ENCODE measurements at places on chromosomes 13 and 19.

GRCh38 chr13:77384999-77385398 is 58.1 kb upstream of the MYCBP2 start:
- DNase-seq: no peak

DNA sequence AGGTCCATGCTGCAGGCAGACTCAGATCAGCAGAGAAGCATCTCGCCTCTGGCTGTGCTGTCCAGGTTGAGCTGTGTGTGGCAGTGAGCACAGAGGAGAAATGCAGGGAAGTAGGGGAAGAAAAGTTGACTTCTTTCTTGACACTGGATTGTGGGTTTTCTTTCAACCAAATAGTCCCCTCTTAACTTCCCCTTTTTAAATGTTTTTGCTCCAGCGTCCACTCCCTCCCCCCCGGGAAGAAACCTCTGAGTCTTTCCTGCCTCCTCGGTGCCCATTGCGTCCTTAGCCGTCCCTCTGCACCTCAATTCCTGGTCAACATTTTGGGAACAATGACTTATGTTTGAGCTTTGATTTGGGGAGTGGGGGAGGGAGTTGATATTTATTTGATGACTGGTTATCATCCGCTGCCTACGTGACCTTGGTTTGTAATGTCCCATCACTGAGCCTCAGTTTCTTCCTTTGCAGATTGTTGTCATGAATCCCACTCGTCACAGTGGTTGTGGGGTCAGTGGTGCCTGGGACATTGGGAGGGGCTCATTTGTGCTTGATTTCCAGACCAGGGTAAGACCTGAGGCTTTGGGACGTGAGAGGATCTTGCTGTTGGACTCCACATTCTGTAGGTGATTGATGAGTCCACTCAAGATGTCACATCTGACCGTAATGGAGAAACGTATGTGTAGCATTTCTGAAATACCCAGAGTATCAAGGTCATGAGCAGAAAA is at the start of gene LILRB2:
TSS of gene LILRB2 (minus strand) at position 104 of the 722 bp plus-strand sequence. CDS start 614 bp downstream, outside the sequence.
- DNase-seq: peak; percentile 69

DNA sequence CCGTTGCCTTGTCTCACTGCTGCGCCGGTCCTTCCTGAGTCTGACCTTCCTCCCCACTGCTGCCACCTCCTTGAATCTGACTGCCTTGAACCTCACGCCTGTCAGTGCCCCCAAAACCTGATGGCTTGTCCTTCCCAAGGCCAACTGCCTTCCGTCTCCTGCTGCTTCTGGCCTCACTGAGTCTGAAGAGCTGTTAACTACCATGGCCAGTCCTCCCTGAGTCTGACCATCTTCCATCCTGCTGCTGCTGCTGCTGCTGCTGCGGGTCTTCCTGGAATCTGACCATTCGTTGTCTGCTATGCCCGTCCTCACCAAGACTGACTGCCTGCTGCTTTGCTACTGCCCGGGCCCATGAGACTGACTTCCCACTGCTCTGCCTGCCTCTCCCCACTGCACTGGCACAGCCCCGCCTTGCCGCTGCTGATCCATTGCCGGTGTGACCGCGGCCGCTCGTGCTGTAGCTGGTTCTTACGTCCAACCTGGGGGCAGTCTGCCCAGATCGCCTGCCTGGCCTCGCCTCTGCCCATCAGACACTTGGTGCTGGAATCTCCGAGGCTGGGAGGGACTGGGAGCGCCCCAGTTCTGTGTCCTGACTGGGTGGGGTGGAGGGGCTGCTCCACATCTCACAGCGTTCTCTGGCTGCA is 2.9 kb upstream of the RCN3 start:
- no peak for DNase-seq

DNA sequence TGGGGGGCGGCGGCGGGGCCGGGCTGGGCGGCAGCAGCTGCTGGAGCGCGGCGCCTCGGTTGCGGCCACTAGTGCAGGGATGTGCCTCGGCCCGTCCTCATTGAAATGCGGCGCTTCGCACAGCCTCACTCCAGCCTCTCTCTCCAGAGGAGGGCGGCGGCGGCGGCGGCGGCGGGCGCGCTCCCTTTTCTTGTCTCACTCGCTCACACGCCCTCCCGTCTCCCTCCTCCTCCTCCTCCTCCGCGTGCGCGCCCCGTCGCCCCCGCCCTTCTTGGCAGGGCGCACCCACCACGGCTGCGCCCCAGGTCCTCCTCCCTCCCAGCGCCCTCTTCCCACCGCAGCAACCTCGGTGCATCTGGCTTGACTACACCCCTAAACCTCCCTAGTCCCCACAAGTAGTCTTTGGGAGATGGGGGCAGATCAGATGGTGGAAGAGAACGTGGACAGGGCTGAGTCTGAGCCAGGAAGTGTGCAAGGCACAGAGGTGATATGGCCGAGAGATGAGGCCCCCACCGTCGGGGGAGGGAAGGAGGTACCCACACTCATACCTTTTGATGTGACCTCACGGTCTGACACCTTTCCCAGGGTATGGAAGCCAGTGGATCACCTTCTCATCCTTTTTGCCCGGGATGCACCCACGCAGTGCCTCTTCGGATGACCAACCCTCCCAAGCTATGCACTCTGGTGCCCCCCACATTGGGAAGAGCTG is at the start of gene DCLK1:
TSS of gene DCLK1 (minus strand) at position 161 of the 709 bp plus-strand sequence.
- DNase-seq: no peak

DNA sequence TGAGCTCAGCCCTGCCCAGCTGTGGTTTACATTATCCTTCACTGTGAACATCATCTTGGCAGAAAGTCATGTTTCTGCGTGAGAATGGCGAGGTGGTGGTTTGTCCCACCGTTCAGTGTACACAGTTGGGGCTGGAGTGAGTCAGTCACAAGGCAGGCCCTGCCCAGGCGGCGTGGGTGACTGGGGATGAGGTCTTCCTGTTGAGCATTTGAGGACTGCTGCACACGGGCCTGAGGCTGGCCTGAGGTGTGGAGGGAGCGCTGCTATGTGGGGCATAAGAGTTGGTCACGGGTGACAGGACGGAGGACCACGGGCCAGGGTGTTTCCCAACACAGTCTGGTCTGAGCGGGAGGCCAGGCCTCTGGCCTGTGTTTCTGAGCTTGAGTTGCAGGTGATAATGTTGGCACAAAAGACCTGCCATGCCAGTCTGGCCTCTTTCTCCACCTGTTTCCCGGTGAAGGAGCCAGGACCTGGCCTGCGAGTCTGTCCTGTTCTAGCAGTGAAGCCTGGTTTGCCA is 13.4 kb upstream of the C19orf33 start:
- DNase-seq: no peak

Data from bone marrow (tissue), 2 donors.